Peyer's patch (tissue), 4 donors: ENCODE measurements at places on chromosomes 3 and 15.

- no peak for DNase-seq
Observed at GRCh38 chr3:82581350-82581749, 819.9 kb upstream of the GBE1 start.

DNA sequence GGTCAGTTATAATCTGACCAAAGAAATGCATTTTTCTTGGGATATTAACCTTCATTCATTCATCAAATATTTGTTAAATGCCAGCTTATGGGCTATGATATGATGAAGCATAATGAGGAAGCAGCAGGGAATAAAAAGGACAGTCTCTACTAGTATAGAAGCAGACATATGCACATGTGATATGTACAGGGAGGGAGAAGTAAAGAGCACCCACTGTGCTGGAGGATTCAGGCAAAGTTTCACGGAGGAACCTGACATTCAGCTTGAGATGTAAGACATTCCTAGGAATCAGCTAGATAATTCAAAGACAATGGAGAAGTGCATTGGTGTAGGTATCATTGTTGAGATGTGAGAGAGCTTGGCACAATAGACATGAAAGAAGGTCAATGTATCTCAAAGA is 450.7 kb downstream of the LPP start:
- no peak for DNase-seq

DNA sequence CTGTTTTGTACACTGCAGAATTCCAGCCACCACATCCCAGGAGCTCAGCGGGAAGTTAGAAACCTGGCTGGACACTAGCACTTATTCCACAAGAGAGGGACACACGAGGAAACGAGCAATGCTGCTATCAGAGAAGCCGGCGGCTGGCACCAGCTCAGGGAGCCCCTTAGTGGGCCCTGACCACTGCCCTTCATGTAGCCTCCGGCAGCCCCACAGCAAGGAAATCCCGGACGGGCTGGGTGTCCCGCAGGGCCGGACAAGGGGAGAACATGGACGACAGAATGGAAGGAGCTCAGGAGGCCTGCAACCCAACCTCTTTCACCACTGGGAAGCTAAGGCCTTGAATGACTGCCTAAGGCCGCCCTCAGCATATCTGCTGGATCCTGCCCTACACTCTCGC is 32.5 kb downstream of the RBPMS2 start:
- DNase-seq, result no peak

DNA sequence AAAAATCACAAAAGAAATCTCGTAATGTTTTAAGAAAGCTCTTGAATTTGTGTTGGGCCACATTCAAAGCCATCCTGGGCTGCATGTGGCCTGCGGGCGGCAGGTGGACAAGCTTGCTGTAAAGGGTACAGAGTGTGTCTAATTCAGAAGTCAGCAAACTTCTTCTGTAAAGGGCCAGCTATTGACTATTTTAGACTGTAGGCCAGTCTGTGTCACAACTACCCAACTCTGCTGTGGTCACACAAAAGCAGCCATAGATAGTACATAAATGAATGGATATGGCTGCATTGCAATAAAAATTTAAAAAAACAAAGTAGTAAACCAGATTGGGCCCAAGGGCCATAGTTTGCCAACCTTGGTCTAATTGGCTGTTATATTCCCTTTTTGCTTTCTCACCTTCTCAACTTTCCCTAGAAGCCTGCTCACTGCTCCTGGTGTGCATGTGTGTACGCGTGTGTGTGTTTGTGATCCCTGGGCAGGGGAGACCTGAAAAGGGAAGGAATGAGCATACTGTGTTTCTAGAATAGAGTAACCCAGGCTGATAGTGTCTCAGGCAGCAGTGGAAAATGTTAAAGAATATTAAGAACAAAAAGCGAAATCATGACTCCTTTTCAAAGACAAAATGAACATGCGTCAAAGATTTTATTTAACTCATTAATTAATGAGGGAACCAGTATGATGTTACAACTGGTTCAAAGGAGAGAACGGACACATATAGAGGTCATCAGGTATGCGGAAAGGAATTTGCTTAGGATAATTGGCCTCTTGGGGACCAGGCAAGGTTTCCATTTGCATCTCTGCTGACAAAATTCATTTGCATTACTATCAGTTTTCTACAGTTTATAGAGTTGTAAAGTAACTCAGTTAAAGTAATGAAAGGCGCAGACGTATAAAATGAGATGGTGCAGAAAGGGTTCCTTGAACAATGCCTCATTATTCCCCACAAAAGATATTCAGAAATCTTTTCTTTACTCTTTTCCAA is 248.0 kb downstream of the THSD4 start:
- DNase-seq, result no peak

DNA sequence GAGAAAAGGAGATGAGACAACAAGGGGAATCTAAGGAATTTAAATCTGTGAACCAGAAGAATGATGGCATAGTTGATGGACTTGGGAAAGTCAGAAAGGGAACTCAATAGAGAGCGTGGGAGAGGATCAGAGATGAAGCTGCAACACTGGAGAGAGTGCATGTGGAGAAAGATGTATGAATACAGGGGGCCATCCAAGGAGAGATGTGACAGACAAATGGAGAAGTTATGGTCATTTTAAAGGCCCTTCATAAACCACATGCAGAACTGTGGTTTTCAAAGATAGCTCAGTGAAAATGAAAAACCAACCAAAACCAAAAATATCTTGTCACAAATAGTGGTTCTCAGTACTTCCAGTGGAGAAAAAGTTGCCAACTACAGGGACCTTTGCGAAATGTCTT is 265.2 kb downstream of the SUCLG2 start:
- DNase-seq, result no peak

DNA sequence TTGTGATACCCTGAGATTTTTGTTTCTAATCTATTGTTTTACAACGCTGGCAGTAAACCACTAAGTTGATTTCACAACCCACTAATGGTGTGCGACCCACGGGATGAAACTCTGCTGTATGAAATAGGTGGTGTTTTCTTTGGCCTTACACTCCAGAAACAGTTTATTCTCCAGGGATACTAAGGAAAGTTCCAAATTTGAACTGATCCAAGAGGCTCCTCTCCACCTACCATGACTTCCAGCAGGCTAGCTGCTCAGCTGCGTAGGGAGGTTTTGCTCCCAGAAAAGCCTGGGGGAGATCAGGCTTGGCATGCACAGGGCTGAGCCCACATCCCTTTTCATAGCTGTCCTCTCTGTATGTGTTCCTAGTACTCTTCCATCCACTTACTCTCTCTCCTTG is 71.5 kb downstream of the FAM174B start:
- DNase-seq, result no peak

- DNase-seq, result no peak
Observed at GRCh38 chr3:107973961-107974360, 116.9 kb downstream of the CD47 start.

DNA sequence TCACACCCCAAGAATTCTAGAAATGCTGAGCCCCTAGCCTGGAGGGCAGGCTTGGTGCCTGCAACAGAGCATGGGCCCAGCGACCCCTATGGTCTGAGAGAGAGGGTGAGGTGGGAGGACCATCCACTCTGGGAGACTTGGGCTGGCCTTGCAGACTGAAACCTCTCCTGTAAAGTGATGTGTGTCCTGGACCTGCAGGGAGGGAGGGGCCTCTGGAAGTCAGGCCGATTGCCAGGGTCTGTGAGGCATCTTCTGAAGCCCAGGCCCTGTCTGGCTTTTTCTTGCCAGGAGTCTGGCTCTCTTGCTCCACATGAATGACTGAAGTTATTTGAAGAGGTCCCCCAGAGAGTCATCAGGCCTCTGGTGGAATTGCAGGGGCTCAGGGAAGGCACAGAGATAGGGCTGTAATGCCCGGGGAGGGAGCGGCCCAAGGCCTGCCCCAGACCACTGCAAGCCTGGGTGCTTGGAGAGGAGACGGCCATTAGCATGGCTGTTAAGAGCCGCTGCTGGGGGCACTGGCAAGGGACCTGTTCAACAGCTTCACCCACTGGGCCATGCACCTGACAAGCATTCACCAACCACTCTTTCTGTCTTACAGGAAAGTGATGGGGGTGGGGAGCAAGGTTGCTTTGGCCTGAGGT is 56.0 kb upstream of the CHRNA7 start:
- no peak for DNase-seq

- no peak for DNase-seq
Observed at GRCh38 chr3:7444886-7445285, 584.0 kb downstream of the GRM7 start.

- DNase-seq, result no peak
Observed at GRCh38 chr3:152287898-152288576, 19.3 kb downstream of the MBNL1 start.

- no peak for DNase-seq
Observed at GRCh38 chr3:151011427-151011826, 38.9 kb upstream of the CLRN1 start.
